ENCODE measurements at places on chromosomes 12 and 14. TPM values are rescaled to one million over a fixed set of nuclear protein-coding genes. Genes with fewer than 3 reads are reported as not detected.

The TAS2R42 gene
- not detected for total RNA-seq

The RASSF9 gene
- 2.1 TPM for total RNA-seq

The TMEM132D gene
- not detected for total RNA-seq

The PNMA1 gene
- total RNA-seq: 29.6 TPM

The GARIN6 gene
- total RNA-seq: not detected

- DNase-seq: no peak
Measured at GRCh38 chr12:82359115-82359478, 768 bp downstream of the METTL25 start.

DNA sequence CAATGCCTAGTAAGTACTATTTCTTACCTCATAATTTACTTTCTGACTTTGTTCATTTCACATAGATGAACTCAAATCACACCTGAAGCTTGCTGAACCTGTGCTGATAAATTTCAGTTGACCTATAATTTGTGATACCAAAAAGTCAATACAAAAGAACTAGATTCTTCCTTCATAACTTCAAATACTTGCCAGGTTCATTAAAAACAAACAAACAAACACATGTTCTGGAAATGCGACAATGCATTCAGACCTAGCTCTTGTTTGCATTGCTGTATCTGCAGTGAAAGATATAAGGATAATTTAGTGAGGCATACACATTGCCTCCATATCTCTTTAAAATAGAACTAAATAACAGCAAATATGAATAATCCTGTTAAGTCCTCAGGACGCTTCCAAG is 221.3 kb downstream of the GXYLT1 start:
- DNase-seq: no peak

DNA sequence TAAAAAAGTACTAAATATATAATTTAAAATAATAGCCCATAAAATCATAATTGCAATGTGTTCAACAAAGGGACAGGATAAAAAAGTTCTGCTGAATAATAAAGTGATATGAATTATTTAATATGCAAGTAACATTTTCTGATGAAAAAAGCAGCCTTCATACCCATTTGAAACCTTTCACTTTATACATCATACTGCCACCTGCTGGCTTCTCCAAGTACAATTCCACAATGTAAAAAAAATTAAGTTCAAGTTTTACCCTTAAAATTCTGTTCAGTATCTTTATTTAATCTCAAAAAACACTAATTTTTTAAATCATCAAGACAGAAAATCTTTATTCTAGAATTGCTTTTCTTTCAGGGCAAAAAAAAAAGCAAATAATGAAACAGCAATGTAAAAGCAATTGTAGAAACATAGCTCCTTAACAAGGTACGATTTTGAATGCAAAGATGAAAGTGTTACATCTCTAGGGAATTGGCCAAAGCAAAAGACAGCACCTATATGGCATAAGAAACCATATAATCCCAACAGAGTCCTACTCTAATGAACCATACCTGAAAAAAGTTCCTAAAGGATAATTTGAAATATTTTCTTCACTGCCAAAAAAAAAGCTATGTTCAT is 15.0 kb downstream of the MDM1 start:
- peak; percentile 31 for DNase-seq

DNA sequence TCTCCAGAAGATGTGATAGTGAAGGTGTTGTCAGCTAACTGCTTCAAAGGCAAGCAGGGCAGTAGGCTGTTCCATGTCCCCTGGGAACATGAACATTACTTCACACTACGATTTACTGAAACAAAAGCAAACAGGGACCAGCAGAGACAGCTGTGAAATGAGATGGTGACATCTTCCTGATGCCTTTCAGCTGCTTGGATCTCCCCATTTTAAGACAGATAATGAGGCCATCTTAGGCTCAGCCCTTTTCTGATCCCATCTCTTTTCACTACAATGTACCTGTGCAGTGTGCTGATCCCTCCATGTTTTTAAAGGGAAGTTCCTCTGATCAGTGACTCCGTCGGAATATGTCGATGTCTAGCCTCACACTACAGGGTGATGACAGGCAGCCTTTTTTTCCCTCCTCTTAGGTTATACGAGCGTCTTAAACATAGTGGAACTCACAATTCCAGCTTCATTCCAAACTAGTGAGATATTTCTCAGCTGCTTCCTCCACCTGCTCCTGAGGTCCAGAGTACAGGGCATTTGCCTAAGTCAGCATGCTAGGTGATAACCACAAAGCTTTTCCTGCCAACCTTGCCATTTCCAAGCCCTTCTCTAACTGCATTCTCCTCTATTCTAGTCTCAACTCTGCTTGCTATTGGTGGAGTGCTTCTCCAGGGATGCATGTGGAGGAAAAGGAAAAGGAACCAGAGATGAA is 87.6 kb upstream of the EGLN3 start:
- no peak for DNase-seq

DNA sequence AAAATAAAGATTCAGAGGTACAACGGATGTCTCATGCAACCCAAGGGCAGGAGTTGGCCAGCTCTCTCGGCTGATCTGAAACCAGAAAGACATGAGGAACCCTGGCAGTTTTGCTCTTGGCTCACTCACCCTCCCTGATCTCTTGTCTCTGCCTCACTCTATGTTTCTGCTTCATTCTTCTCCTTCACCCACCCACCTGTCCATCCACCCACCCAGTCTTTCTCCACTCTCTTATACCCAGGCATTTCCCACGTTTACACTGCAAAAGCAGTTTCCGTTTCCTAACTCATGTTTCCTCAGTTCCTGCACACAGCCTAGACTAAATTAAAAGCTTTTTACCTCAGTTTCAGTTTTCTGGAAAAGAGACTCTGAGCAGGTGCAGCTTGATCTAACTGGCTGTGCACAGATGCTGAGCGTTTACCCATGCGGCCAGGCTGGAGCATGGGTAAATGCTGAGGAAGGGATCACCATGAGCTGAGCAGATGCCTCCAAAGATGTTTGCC is 157.6 kb downstream of the PRKCH start:
- DNase-seq: no peak

- DNase-seq: no peak
Measured at GRCh38 chr12:38392554-38393144, 76.1 kb downstream of the ALG10B start.

DNA sequence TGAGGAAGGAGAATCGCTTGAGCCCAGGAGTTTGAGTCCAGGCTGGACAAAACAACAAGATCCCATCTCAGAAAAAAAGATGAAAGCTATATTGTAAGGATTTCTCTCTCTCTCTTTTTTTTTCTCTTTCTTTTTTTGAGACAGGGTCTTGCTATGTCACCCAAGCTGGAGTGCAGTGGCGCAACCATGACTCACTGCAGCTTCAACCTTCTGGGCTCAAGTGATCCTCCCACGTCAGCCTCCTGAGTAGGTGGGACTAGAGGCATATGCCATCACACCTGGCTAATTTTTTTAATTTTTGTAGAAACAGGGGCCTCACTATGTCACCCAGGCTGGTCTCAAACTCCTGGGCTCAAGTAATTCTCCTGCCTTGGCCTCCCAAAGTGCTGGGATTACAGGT is 5.8 kb upstream of the MRPL42 start:
- no peak for DNase-seq

- no peak for DNase-seq
Measured at GRCh38 chr14:76810953-76811400, 1.7 kb downstream of the ANGEL1 start.

- DNase-seq: no peak
Measured at GRCh38 chr14:72599579-72600470, 294.1 kb downstream of the DPF3 start.

Measured in left cardiac atrium (tissue), 4 donors.